ENCODE measurements at places on chromosomes 1 and 21. TPM values are rescaled to one million over a fixed set of nuclear protein-coding genes. Genes with fewer than 3 reads are reported as not detected.

Gene UBL4B
- total RNA-seq = not detected

Gene RCC2
- total RNA-seq = 454 TPM

Gene DNAJC11
- 90.9 TPM for total RNA-seq

Gene MIS18A
- 53.0 TPM for total RNA-seq

Gene BLACAT1
- 3.8 TPM for total RNA-seq

Gene S100A1
- not detected for total RNA-seq

Gene ELAPOR1
- total RNA-seq = 1.2 TPM

Gene TNNT2
- total RNA-seq = 21.0 TPM

Gene IL24
- not detected for total RNA-seq

Gene F5
- not detected for total RNA-seq

Gene SYNC
- total RNA-seq = 0.17 TPM

Gene SV2A
- 52.9 TPM for total RNA-seq

Gene ADAMTS1
- total RNA-seq = 19.6 TPM

Gene CFAP141
- not detected for total RNA-seq

Gene KCNH1
- total RNA-seq = 0.38 TPM

Gene TNFRSF4
- not detected for total RNA-seq

Gene TAS1R1
- 0.13 TPM for total RNA-seq

Gene HAX1
- 73.7 TPM for total RNA-seq

Gene FAM229A
- total RNA-seq = 4.1 TPM

Gene OR2AK2
- total RNA-seq = not detected

Gene VSIG8
- not detected for total RNA-seq

Gene ZNF683
- total RNA-seq = not detected

Gene SPRR1B
- not detected for total RNA-seq

Gene SNX7
- 20.7 TPM for total RNA-seq

Gene NR1I3
- not detected for total RNA-seq

Gene IGSF9
- total RNA-seq = 28.1 TPM

Gene CFHR1
- not detected for total RNA-seq

Gene VANGL2
- total RNA-seq = 62.5 TPM

Gene RNU1-4
- 1,303 TPM for total RNA-seq

Gene TTC22
- total RNA-seq = 1.1 TPM

Gene NCAM2
- total RNA-seq = 0.54 TPM

Gene VWA5B1
- 2.3 TPM for total RNA-seq

Gene NADK
- 89.7 TPM for total RNA-seq

Gene RGS13
- total RNA-seq = not detected

Gene BRDT
- total RNA-seq = not detected

Gene NHLH1
- total RNA-seq = 0.39 TPM

Gene HLX
- 0.50 TPM for total RNA-seq

Gene HES5
- 0.22 TPM for total RNA-seq

Gene IL6R
- total RNA-seq = 3.0 TPM

Gene OR2M3
- not detected for total RNA-seq

Gene FASLG
- total RNA-seq = not detected

Gene LIN28A
- 1,467 TPM for total RNA-seq

Gene DCST1
- total RNA-seq = not detected

Gene TBX15
- total RNA-seq = 0.42 TPM

Gene VAV3
- 10.4 TPM for total RNA-seq

Gene PTGFR
- total RNA-seq = not detected

Gene SLAMF7
- total RNA-seq = not detected

Gene GBP3
- total RNA-seq = not detected

Gene ELF3
- total RNA-seq = 15.6 TPM

Gene SLC25A24
- total RNA-seq = 36.8 TPM

All from H1 (cell line).